ENCODE measurements at places on chromosomes 5 and 9.

DNA sequence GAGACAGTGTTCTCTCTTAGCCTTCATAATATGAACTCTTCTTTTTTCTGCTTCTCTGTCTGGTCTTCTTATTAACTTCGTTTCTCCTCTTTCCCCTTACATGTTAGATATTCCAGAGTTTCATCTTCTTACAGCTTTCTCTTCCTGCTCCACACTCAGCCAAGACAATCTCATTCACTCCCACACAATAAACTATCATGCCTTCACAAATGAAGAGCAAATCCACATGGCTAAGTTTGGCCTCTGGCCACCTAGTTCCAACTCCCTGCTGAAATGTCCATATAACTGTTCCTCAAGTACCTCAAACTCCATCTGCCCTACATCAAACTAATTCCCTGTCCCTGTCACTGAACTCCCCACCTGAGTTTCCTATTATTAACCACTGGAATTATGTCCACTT is 18.4 kb downstream of the IL33 start:
- DNase-seq, result no peak

DNA sequence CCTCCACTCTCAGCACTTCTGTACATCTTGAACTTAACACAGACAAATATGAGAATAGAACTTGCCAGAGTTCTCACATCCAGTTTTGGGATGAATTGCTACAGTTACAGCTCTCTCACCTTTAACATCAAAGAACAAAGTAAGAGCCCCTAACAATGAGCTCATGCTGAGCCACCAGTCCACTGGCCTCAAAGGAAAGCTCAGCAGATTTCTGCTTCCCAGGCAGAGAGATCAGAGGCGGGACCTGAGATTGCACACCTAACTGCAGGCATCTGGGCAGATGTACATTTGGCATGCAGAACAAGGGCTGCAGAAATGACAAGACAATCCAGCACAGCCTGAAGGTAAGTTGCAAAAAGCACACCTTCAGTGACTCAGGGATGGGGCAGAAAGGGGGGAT is 300.9 kb downstream of the MRPS30 start:
- DNase-seq, result no peak

DNA sequence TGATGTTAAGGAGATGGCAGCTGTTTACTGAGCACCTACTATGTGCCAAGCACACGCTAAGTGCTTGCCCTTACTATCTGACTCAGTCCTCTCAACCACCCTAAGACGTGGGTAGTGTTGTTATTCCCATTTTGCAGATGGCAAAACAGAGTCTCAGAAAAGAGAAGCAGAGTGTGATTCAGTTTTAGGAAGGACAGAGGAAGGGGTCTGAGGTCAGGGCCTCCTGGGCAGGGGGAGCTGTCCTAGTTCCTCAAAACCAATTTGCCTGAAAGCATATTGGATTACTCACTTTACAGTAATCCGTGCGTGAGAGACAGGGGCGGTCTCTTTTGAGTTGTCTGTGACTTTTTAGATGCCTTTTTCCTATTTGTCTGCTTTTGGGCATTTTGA is 23.2 kb downstream of the DNM1 start:
- no peak for DNase-seq

GRCh38 chr9:124215368-124215910 is 42.3 kb upstream of the NEK6 start:
- DNase-seq, result no peak

DNA sequence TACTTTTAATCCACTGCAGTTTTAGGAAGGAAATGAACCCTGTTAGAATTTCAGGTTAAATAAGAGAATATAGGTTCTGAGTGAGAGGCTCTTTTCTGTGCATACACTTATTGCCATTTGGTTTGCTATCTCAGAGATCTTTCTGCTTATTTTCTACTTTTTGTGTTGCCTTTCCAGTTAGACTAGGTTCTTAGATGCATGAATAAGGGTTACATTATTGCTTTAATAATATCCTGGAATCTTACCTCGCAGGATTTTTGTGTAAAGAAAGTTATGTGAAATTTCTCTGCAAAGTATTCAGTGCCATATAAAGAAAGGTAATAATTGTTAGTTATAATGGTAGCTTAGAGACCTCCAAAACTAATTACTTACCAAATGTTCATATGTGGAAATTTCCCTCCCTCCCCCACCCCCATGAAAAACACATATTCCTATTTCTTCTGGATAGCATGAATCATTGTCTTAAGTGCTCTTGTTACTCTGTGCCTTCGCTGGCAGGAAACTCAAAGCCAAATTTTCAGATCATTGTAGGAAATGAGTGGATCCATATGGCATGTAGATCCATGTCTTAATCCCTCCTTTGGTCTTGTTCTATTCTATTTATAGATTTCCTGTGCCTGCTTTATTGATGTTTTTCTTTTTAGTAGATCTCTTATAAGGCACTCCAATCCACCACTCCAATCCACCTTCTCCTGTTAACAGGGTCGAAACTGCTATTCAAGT is 2.7 kb upstream of the APBA1 start:
- DNase-seq, result no peak

DNA sequence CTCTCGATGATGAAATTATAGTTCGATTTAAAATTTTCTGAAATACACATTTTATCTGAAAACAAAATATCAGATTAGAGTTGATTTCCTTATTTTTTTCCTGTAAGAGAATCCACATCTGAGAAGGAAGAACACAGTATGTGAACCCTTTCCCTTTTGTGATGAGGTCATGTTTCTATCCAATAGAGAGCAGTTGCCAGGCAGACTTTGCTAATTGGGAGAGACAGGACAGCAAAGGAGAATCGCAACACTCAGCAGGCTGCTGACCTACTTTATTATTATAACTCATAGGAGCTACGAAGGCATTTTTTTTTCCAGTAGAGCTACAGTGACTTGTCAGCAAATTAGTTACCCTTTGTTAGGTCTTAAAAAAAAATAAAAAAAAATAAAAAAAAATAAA is 242.1 kb downstream of the HCN1 start:
- no peak for DNase-seq

DNA sequence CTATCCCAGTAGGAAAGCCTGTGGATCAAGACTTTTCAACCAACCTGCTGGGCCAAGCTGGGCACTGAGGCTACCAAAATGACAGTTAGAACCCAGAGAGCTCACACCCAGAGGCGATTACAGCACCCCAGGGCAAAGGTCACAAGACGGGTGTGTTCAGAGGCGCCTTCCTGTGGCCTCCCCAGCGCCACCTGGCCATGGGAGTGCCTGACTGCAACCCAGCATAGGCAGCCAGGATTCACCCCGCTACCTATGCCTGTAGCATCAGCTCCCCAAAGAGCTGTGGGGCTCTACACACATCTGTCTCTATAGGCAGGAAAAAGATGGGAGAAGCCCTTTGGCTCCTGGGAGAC is 33.5 kb downstream of the PDGFRB start:
- no peak for DNase-seq

DNA sequence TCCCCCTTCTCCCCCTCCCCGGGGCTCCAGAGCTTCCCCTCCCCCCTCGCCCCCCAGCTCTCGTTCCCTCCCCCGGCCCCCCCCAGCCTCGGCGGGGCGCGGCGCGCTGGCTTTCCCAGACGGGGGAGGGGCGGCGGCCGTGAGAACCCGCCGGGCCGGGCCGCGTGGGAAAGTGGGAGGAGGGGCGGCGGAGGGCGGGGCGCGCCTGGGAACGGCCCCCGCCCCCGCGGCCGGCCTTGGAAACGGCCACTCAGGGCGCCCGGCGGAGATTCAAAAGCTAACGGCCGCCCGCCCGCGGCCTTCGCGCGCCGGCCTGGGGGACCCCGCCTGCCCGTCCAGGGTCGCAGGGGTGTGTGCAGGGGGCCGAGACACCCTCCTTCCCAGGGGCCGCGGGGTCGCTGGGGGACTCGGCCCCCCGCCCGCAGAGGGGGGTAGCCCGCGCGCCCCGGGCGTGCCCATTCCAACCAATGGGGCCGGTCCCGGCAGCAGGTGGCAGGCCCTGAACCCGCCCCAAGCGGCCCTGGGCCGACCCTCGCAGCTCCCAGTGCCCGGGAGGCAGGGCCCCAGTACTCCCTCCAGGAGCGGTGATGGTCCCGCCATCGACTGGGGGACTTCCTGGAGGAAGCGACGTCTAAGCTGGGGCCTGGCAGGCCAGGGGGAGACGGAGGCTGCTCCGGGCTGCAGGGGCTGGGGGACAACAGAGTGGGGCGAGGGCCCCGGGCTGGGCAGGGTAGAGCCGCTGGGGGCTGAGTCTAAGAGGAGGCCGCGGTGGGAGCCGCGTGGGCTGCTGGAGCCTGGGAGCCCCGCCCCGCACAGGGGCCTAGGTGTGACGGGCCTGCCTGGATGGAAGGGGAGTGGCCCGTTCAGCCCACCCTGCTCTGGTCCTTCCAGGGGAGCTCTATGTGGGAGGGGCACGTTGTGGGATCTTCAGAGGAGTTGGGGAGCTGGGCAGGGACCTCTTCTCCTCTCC is 14.2 kb upstream of the NRARP start:
- no peak for DNase-seq

DNA sequence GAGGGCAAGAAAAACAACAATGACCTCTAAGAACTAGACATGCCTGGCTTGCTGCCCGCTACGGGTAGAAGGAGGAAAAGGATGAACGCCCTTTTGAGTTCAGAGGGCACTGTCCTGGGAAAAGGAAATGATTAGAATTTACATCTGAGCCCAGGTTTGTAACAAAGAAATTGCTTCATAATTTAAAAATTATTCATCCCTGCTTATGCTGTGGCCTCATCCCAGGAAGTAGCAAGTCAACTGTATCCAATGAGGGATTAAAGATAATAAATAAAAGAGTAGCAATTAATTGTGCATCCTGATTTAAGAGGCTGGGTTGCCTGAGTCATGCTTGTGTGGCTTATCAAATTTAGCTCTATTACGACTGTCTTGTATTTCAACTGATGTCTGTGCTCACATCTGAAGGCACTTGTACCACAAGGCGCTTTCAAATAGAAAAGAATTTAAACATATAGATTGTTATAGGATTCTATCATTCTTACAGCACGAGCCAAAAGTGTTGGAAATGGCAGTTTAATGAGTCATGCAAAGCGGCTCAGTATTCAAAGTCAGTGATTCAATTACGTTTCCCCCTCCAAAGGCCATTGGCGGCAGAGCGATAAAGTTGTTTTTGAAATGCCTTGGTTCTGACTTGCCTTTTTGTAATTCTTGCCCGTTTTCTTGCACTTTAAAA is 40.0 kb upstream of the DMRT1 start:
- DNase-seq, result no peak

DNA sequence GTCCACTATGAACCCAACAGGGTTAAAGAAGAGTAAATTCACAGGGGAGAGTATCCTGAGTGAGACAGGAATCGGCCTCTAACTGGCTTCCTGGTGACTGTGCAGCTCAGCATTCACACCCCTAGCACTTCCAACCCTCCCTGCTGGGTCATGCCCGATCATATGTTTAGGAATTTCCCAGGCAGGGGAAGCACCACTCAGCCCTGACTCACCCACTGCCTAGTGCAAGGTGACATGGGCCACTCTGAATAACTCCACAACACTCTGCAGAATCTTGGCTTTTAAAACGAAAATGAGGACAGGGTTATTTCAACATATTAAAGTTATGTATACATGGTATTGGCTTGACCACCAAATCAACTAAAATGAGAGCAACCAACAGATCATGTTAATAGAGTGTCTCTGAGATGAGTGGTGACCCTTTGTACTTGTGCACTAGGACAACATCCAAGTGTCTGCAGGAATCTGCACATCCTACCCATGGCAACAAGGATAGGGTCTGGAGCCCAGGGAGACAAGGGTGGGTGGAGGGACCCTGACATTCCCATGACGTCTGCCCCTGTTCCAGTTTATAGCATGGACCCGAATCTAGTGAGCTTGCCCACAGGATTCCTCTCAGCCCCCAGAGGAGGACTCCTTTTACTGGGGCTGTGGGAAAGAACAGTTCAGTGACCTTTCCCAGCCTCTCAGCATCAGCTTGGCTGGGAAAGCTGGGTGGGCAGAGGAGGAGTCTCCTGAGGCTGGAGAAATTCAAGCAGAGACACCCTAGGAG is 485.8 kb downstream of the SEMA5A start:
- DNase-seq, result no peak
